CD4-positive, alpha-beta memory T cell (primary cell): ENCODE measurements at places on chromosomes 11 and 22.

DNA sequence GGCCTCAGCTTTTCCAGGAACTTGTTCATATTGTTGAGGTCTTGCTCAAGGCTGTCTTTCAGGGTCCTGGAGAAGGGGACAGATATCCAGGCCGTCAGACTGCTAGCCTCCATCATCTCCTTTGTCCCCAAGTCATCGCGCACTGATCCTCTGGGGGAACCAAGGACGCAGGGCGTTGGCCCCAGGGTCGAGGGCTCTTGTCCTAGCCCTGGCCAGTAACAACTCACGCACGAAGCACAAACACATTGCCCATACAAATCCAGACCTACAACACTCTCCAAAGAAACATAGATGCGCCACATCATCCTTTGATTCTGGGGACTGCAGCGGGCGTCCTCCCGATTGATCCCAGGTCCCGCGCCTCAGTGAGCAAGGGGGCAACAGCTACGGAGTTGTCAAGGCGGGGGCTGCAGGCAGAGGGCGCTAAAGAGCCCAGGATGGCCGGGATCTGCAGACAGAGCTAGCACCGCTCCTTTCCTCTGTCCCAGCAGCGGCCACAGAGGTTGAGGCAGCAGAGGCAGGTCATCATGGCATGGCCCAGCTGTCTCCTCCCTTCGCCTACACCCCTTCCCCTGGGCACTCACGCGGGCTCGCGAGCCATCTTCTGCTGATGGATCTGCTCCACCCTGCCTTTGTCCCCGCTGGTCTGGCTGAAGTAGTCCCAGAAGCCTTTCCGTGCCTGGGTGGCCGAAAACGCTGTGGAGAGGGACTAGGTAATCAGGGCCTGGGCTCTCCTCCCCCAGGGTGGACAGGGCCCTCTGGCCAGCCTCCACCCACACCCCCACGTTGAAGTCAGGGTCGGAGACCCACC lies 472 bp downstream of the APOA5 start:
- peak; percentile 68 for DNase-seq

DNA sequence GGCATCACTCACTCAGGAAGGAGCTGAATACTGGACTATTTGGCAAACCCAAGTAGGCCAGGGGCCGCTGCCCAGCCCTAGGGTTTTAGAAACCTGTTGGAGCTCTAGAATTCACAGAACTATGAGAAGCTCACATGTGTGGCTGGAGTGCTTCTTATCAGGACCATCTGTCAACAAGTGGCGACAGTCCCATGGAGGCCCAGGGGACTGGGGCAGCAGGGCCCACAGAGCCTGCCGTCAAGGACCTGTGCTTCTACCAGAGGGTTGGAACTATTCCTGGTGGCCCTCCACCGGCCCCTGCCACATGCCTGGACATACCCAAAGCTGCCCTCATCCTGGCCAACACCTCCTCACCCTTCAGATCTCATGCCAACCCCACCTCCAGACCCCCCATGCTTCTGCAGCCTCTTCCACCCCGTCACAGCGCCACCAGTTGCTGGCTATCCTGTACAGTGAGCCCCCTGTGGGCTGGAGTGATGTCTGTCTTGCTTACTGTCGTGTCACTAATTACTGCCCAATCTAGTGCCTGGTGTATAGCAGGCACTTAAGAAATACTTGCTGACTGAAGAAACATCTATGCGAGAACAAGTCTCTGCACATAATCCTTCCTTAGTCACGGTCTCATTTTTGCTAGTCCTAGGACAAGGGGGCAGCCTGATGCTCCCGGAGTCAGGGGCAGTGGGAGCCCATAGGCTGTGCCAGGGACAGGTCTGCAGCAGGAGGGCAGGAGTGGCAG lies 27.2 kb upstream of the RASL10A start:
- DNase-seq: no peak

DNA sequence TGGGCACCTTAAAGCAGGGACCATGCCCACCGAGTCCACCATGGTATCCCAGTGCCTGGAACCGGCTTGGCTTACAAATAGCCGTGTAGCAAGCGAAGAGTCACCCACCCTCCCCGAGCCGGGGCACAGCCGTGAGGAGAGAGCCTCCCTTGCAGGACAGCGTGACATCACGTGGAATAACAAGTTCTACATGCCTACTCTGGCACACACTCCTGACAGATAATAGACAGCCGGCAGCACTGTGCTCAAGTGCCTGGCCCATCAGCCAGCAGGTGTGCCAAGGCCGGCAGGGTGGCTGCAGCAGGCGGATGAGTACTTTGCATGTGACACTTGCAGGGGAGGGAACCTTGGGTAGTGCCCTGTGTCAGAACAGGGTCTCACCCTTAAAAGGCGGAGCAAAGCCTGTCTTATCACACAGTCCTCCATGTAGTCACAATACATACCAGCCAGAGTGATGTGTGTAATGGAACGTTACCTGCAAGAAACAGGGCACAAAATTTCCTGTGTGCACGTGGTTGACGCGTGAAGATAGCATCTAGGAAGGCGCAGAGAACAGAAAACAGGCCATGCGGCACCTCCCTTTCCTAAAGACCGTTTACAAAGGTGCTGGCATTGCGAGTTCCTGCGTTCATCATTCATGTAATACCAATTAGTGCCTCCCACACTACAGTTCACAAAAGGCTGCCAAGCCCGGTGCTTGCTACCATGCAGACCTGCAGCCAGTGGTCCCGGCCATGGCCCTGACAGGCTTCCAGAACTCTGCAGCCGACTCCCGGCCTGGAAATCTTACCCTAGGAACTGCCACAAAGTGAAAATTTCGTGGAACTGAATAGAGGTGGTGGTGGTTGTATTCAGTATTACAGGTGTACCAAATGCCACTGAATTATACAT lies 16.4 kb downstream of the TOM1 start:
- DNase-seq: peak; percentile 22

GRCh38 chr11:77993902-77994301 lies 566 bp downstream of the INTS4 start:
- DNase-seq: no peak

DNA sequence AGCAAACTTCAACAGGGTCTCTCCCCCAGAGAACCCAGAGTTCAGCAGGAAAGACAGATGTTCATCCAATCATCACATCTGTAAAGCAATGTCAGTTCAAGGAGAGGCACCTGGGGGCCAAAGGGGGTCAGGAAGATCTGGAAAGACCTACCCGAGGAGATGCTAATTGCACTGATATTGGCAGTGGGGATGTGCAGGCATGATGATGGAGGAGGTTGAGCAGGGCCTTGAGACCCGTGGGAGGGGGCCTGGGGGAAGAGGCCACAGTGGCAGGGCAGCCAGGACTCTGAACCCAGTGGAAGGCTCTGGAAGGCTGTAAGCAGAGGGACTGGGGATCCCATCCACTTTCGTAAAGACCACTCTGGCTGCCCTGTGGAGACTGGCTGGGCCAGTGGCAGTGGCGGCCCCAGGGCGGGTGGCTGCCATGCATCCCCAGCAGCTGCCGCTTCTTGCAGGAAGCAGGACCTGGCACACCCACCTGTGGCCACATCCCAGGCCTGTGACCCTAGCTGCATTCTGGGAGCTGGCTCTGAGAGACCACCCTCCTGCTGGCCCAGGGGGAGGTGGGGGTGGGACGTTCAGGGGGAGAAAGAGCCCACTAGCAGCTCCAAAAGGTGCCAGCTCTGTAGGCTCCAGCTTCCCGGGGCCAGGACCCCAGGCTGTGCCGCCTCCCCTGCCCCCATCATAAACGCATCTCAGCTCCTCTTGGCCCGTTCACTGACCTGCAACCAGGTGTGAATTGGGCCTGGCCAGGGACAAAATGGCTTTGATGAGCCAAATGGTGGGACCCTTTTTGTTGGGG lies 59.9 kb upstream of the FGF3 start:
- no peak for DNase-seq

GRCh38 chr22:50221410-50222300 lies 20.8 kb downstream of the SELENOO start:
- DNase-seq: no peak

DNA sequence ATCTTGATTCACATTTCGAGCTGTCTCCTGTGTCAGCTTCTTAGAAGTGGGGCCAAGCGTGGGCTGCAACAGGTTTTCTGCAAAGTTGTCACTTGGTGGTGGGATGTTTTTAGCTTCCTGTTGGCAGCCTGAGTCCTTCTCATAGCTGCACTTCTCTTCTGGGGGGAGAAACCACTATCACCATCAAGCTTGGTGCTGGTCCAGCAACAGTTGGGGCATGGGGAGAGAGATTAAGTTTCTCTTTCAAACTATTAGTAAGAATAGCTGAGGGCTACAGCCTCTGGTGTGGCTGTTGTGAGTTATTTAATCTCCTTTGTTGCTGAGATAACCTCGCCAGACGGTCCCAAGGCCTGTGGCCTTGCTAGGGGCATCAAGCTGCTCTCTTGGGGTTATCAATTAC lies 123.3 kb upstream of the CRYBB3 start:
- DNase-seq: no peak

DNA sequence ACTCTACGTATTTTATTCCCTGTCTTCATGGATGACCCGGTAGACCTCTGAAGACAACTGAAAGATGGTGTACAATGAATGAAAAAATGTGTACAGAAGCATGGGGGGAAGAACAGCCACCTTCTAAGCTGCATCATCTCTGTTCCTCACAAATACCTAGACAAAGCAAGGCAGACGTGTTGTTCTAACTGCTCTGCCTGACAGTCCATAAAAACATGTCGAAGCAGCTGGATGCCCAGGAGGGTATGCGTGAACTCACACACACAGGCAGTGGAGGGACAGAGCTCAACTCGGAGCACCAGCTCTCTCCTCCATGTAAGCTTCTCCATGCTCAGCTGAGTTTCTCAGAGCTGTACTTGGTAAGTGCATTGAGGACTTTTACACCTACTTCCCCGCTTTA lies 327.4 kb downstream of the CTTN start:
- no peak for DNase-seq

DNA sequence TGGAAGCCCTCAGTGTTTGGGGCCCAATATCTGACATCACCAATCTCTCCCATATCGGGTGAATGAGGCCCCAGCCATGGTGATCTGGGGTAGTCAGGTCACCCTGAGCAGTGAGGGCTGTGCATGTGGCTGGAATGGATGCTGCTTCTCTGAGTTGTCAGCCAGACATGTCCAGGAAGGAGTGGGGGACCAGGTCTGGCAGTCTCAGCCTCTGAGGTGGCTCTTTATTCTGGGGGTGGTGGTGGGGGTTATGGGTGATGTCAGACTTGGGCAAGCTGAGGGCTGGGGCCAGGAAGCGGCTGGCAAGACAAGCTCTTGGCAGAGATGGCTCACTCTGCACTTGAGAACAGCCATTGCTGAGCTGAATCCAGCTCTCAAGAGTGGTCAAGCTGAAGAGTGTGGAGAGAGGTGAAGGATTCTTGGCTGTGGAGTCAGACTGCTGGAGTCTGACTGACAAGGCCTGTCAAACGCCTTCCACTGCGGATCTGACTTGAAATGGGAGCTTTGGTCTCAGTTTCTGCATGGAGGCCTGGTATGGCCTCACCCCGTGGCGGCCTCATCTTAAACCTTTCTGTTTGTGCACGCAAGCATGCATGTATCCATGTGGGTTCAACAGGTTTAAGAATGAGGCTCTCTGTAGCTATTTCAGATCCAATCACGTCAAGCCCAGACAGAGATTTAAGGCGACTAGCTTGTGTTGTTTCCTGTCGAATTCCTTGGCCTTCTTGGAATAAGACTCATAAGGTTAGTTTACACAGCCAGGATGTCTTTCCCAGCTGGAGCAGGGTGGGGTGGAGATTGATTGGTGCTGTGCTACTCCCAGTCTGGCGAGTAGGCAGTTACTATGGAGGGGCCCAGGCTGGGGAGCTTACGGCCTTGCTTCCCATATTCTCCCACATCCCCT lies 83.9 kb upstream of the TIMP3 start:
- no peak for DNase-seq

- DNase-seq: no peak
Observed at GRCh38 chr22:34886812-34887211, 179.1 kb upstream of the ISX start.

DNA sequence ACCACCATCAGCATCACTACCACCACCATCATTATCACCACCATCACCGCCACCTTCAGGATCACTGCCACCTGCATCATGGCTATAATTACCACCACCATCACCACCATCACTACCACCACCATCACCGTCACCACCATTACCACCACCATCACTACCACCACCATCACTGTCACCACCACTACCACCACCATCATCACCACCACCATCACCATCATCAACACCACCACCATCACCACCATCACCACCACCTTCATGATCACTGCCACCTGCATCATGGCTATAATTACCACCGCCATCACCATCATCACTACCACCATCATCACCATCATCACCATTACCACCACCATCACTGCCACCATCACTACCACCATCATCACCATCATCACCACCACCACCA lies 23.5 kb downstream of the CACNG2 start:
- DNase-seq: no peak

GRCh38 chr11:11669233-11669846 lies 47.5 kb upstream of the GALNT18 start:
- DNase-seq: no peak

- no peak for DNase-seq
Observed at GRCh38 chr11:85171648-85172257, 455.4 kb downstream of the DLG2 start.

GRCh38 chr11:59423835-59424234 lies 2.4 kb downstream of the OR5A2 start:
- no peak for DNase-seq

DNA sequence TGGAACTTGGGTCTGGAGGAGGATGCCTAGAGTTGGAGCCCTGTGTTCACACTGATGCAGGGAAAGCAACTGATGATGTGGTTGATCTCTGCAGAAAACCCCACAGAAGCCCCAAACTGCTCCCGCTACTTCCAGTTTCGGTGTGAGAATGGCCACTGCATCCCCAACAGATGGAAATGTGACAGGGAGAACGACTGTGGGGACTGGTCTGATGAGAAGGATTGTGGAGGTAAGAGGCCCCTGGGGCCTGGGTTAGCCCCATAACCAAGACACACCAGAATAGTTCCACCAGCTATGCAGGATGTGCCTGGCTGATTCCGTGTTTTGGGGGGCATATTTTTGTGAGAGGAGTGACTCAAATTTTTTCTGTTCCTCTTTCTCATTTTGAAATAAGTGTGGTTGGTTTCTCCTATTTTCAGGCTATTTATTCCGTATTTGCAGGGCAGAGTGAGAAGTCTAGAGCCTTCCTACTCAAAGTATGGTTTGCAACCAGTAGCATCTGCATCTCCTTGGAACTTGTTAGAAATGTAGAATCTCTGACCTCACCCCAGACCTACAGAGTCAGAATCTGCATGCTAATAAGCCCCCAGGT lies 137.3 kb upstream of the SORL1-AS1 start:
- no peak for DNase-seq

- no peak for DNase-seq
Observed at GRCh38 chr11:88179141-88179540, 3.9 kb upstream of the RAB38 start.

DNA sequence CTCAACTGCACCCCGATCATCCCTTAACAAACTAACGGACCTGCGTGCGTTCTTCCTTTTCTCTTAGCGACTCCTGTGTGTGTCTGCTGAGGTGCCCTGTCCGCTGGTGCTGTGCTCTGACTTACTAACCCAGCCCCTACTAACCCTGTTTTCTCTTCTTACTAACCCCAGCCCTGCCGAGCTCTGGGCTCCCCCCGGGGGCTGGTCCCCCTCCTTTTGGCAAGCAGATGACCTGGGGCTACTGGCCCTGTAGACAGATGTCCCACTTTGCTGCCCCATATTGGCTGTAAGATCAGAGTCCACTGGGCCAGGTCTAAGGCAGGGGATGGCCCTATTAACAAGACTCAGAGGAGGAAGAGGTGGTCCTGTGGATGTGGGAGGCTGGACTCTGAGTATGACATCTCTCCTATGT lies 14.7 kb downstream of the MIAT start:
- DNase-seq: peak; percentile 23
